ENCODE measurements at places on chromosomes 16 and 17. TPM values are rescaled to one million over a fixed set of nuclear protein-coding genes. Genes with fewer than 3 reads are reported as not detected.

DNA sequence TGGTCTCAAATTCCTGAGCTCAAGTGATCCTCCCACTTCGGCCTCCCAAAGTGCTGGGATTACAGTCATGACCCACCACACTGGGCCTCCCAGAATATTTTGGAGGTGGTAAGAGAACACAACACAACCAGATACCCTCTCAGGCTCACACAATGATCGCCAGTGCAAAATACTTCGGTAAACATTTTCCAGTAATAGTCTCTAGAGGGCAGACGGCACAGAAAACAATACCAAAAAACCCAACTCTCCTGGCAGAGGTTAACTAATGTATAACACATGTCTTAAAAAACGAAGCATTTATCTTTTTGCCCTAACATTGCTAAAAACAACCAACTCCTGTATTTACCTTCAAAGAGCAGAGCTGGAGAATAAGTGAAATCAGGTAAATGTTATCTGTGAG, 10.5 kb downstream of the NUFIP2 start:
- DNase-seq, result peak; percentile 41

DNA sequence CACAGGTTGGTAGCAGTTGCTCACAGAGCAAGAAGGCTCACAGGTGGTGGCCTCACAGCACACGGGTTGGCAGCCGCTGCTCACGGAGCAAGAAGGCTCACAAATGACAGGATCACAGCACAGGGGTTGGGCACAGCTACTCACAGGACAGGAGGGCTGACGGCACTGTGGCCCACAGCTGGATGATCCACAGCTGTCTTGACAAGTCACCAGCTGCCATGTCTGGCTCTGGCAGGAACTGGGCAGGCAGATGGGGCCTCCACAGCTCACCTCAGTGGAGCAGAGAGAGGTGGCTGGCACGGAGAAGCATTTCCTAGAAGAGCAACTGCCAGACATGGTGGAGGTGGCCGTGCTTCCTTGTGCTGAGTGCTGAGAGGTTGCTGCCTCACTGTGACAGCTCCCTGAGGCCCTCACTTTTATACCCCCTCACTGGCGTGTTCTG, at the start of gene KRTAP16-1:
TSS of gene KRTAP16-1 (minus strand) at position 392 of the 442 bp plus-strand sequence. CDS start at position 336, 56 bp downstream.
- DNase-seq, result no peak

GRCh38 chr17:47099987-47100711, 88.9 kb downstream of the CDC27 start:
- DNase-seq, result peak; percentile 88

DNA sequence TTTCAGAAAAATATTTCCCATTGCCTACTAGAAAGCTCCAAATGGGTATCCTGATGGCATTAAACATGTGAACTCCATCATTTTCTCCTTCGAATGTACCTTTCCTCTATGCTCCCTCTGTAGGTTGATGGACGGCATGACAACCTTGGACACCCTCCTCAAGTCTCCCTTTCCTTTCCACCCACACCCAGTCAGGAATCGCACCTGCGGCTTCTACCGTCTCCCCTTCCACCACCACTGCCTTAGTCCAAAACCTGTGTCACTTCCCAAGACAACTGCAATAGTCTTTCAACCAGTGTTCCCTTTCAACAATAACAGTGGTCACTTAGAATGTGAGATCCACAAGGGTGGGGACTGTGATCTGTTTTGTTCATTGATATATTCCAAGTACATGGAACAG, 233.1 kb upstream of the AXIN2 start:
- peak; percentile 35 for DNase-seq

GRCh38 chr17:56834380-56835263, 671 bp downstream of the DGKE start:
- DNase-seq, result no peak

The SLC9A5 gene
- 0.65 TPM for total RNA-seq

GRCh38 chr16:23225109-23225508, 42.6 kb downstream of the SCNN1G start:
- no peak for DNase-seq

DNA sequence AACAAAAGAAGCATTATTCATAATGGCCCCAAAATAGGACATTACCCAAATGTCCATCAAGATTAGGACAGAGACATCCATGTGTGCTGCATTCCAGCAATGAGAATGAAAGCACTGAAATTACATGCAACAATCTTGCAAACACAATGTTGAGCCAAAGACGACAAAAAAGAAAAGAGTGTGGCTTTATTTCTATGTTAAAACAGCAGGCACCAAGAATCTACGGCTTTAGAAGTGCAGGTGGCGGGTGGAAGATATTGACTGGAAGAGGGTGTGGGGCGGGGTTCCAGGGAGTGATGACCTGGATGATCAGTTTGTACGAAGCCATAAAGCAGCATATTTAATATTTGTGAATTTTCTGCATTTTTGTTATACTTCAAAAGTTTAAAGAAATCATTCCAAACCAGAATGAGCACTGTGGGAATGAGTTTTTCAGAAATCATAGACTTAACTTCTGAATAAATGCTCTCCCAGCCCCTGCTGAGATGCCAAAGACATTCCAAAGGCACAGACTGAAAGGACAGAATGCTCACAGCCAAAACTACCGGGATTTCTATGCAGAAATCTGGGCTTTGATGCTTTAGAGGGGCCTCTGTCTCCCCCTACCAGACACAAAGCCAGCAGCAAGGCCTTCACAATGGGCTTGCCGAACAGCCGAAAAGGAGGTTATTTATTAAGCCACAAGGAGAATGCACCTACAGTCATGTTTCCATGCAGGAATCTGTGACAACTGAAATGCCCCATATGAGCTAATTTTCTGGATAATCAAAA, 361.6 kb downstream of the GRIN2A start:
- DNase-seq, result no peak

GRCh38 chr17:750431-751037, 1.5 kb downstream of the GEMIN4 start:
- DNase-seq, result no peak

The ENPP7 gene
- total RNA-seq, result not detected

- peak; percentile 3 for DNase-seq
Observed at GRCh38 chr17:8223356-8224126, 13.2 kb upstream of the AURKB start.

GRCh38 chr17:19316761-19317358, 45.7 kb downstream of the B9D1 start:
- no peak for DNase-seq

- DNase-seq, result no peak
Observed at GRCh38 chr16:48524348-48525200, 85.4 kb downstream of the N4BP1 start.

DNA sequence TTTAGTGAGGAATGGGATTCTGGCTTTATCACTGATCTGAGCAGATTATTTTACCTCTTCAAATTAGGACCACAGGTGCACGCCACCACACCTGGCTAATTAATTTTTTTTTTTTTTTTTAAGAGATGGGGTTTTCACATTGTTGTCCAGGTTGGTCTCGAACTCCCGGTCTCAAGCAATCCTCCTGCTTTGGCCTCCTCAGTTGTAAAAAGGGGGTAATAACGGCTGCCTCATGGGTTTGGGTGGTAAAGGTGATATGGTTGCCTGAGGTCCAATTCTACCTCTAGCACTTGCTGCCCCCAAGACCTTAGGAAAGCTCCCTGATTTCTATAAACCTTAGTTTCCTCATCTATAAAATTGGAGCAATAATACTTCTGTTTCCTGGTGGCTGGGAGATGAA, 130.7 kb upstream of the HS3ST2 start:
- DNase-seq, result no peak

The AGRP gene
- total RNA-seq, result not detected

DNA sequence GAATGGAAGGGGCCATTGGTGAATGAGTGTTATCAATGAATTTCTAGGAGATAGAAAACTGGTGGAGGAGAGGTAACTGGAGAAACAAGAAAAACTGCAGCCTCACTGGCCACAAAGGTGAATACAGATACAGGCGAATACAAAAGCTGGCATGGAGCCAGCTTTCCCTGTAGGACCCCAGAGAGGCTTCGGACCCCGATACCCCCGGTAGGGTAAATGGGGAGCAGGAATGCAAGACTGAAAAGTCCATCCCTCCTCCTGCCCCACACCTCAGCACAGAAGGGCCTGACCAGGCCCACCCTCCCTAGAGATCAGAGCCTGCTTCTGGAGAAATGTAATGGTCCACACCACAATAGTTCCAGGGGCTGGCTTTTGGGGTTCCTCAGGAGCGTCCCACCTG, 4.9 kb upstream of the MYLK3 start:
- no peak for DNase-seq

The SLC38A8 gene
- total RNA-seq, result not detected

The DNAI2 gene
- total RNA-seq, result not detected

The KRT15 gene
- total RNA-seq, result 0.63 TPM

DNA sequence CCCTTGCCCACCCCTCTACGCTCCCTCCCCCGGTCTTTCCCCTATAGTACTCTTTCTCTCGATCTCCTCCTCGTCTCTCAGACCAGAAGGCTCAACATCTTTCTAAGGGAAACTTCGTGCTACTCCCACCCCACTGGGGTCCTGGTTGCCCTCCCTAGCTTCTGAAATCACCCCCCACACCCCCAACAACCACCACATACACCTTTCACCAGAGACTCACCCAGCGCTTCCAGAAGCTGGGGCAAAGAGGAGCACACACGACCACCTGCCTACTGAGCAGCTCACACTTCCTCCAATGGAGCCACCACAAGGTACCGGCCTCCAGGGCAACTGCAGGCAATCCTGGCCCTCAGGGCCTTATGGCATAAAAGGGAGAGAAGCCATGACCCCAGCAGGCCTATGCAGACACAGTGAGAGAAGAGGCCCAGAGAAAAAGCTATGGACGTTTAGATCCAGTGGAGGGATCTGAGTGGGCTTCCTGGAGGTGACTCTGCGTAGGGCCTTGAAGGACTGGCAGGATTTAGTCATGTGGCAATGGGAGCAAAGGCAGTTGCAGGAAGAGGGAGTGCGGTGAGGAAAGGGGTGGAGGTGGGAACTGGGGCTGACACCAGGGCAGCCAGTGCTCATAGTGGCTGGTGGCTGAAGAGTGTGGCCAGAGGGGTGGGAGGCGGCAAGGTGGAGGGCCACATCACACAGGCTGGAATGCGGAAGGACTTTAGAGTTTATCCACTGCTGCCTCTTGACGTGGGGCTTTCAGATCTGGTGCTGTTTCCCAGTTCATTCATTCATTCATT, 12.1 kb upstream of the TMEM92 start:
- DNase-seq, result no peak

DNA sequence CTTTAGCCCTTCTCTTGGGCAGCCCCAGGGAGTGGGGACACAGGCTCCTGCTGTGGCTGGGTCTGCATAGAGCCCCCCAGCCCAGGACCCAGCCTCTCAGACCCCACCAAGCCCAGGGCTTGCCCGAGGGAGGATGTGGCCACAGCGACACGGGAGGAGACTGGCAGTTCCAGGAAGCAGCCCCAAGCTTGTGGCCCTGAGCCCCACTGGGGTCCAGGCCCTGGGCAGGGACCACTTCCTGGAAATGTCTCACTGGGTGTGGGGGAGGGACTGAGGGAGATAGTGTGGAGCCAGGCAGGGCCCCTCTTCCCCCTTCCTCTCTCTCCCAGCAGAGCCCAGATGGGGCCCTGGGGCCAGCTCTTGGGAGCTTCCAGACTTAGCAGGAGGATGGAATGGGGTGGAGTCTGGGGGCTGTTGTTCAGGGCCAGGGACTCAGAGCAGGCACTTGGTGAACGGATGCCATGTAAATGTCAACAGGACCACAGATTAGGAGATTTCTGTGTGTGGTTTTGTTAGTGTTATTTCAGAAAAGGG, 35.3 kb downstream of the ADGRG5 start:
- no peak for DNase-seq

The MAP2K3 gene
- 22.9 TPM for total RNA-seq

DNA sequence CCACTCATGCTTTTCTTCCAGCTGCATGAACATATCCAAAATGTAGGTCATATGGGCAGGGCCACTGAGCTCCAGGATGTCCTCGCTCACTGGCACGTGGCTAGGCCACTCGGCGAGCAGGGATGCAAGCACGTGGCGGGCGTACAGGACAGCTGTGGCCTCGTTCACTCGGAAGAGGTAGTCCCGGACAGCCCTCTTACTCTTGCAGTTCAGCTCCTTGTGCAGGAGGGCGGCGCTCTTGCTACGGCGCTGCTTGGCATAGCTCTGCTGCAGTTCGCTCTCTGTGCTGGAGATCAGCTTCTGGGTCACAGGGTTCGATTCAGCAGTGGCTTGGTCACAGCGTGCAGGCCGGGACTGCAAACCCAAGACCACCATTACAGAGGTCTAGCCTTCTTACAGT, 53.1 kb upstream of the ATP2A3 start:
- no peak for DNase-seq

The CCL16 gene
- total RNA-seq, result not detected

GRCh38 chr17:12085076-12085949, 64.6 kb downstream of the MAP2K4 start:
- DNase-seq, result no peak

GRCh38 chr17:74695629-74696028, 17.1 kb downstream of the CD300LF start:
- no peak for DNase-seq

DNA sequence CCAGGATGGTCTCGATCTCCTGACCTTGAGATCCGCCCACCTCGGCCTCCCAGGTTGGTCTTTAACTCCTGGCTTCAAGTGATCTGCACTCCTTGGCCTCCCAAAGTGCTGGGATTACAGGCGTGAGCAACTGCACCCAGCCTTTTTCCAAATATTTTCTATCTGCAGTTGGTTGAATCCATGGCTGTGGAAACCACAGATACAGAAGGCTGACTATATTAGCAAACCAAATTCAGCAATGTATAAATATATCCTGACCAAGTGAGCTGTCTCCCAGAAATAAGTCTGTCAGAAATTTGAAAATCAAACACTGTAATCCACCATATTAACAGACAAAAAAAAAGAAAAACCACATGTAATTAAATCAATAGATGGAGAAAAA, 9.6 kb downstream of the CFDP1 start:
- peak; percentile 27 for DNase-seq

The SIRT7 gene
- 18.1 TPM for total RNA-seq

DNA sequence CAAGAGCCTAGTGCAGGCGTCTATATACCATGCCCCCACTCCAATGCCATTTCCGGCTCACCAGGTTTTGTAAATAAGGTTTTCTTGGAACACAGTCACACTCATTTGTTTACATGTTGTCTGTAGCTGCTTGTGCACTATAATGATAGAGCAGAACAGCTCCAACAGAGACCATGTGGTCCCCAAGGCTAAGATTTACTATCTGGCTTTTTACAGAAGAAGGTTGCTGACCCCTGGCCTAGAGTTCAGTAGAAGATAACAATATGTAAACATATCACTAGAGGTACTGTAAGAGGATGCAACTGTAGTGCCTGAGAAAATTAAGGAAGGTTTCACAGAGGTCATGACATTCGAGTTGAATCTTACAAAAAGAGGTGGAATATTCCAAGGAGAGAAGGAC, 66.3 kb downstream of the CACNG1 start:
- DNase-seq, result no peak

The NME1 gene
- total RNA-seq, result 34.0 TPM

DNA sequence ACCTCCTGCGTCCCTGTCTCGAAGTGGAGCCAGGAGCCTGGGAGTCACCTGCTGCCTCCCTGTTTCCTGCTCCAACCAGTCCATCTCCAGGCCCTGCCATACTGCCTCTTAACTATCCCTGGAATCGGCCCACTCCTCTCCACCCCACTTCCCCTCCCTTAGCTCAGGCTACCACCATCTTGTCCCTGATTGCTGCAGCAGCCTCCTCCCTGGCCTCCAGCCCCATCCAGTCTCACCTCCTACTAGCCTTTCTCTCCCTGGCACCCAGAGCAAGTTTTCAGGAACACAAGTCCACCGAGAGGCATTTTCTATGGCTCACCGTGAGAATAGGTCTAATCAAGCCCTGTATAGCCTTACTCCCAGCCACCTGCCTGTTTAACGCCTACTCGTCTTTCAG, 865 bp upstream of the CAMKK1 start:
- no peak for DNase-seq

The ACE gene
- 24.3 TPM for total RNA-seq

The MAZ gene
- 74.0 TPM for total RNA-seq
